ENCODE measurements at places on chromosomes 4 and X.

- no peak for DNase-seq
These were observed 15.5 kb downstream of the ZNF185 start for GRCh38 chrX:152913346-152913745.

- no peak for DNase-seq
These were observed 412.5 kb downstream of the ADAM29 start for GRCh38 chr4:175330652-175331051.

GRCh38 chrX:125093852-125094251, 225.8 kb upstream of the TEX13C start:
- no peak for DNase-seq

GRCh38 chr4:53644607-53645006, 53.3 kb upstream of the LNX1 start:
- no peak for DNase-seq

GRCh38 chr4:173192375-173193162, 24.0 kb downstream of the GALNT7 start:
- no peak for DNase-seq

DNA sequence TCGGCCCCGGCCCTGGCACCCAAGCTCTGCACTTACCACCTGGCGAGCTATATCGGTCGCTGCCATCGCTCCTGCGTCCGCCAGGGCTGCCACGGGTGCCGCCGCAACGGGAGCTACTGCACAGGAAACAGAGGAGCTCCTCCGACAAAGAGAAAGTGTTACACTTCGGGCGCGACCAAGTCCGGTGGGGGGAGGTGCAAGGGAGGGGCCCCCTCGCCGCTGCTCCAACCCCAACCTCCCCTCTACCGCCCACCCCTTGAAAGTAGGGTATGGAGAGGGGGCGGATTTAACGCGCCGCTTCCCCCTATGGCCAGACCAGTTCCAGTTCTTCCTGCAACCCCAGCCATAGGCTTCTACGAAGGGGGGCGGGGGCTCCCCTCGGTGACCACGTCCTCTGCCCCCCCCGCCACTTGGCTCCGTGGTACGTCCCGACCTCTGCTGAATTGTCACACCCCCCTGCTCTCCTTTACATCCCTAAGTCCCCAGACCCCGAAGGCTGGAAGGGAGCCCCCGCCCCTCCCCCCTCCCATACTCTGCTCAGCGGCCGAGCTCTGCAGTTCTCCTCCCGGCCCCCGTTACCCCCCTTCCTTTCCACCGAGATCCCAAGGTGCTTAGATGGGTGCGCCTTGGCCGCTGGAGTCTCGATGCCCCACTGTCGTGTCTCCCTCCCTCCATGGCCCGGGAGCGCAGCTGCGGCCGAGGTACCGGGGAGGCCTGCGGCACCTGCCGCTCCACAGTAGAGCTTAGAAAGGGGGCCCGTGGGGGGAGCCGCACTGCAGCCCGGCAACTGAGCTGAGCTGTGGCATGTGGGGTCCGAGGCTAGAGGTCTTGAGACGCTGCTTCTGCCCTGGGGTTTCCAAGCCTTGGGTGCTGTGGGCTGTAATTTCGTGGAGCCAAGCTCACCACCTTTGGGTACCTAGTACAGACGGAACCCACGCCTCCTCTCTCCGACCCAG, at the start of gene SEPTIN6:
TSS of gene SEPTIN6 (minus strand) at position 129 of the 956 bp plus-strand sequence. CDS start at position 66, 63 bp downstream.
- DNase-seq = no peak

DNA sequence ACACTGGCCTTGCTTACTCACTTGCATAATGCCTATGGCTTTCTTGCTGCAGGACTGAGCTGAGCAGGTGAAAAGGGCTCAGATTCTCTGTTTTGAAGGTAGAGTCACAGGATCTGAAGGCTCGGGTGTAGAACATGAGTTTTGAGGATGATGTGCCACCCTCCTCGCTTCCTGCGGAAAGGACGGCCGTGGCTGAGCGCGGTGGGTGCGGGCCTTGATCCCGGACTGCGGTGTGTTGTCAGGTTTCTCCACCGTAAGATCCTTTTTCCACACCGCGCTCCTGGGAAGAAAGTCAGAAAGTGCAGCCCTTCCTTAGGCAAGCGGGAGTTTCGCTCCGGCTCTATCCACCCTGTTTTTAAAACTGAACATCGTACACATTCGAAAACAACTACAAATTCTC, 36.2 kb downstream of the ZFP42 start:
- no peak for DNase-seq

DNA sequence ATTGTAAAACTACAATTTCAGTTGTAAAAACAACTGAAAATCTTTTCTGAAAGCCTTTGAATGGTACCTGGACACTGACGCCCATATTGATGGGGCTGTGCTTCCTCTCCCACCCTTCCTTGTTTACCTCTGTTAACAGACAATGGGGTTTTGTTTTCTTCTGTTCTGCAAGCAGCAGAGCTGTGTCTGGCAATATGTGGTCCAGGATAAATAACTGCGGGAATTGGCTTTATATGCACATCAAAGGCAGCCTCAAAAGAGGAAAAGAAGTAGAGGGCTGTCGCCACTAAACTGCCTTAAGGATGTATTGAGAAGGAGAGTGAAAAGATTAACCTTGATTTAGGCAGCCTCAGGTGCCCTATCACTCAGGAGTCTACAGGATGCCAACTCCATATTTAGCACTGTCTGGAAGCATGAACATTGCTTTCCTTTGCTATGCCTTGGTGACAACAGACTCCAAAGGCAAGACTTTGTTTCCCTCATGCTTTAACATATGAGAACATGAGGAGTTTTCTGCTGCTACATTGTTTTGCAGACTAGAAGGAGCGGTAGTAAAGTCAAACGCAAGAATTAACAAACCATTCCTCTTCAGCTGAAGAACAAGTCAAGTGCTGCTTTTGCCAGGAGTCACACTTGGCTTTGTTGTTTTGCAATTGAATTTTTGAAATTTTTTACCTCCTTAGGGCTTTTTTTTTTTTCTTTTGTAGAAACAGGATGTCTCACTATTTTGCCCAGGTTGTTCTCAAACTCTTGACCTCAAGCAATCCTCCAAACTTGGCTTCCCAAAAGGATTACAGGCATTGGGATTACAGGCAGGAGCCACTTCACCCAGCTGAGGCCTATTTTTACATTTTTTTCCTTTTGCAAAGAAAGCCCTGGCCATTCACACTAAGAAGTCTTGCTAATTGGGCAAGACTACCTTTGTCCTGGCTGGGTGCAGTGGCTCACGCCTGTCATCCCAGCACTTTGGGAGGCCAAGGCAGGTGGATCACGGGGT, 3.0 kb downstream of the IL21 start:
- DNase-seq = no peak

- DNase-seq = no peak
These were observed 28.3 kb downstream of the SEC24D start for GRCh38 chr4:118807659-118808058.

DNA sequence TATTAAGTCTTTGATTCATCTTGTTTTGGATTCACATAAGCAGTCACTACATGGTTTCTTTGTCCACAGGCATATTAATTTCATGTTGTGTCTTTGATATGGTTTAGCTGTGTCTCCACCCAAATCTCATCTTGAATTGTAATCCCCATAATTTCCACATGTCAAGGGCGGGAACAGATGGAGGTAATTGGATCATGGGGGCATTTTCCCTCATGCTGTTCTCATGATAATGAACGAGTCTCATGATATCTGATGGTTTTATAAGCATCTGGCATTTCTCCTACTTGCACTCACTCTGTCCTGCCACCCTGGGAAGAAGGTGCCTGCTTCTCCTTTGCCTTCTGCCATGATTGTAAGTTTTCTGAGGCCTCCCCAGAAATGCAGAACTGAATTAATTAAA, 1811.2 kb upstream of the PCDH10 start:
- DNase-seq = no peak
